Activated CD4-positive, alpha-beta T cell treated with anti-CD3 and anti-CD28 coated beads for 36 hours (primary cell): ENCODE measurements at places on chromosomes 5 and 9. TPM values are rescaled to one million over a fixed set of nuclear protein-coding genes. Genes with fewer than 3 reads are reported as not detected.

The MGAT1 gene
- total RNA-seq, result 93.2 TPM

The CD74 gene
- total RNA-seq, result 290 TPM

The ACTBL2 gene
- not detected for total RNA-seq

The SLC26A2 gene
- 3.9 TPM for total RNA-seq

The FOXD4L6 gene
- total RNA-seq, result not detected
